ENCODE measurements at places on chromosomes 5 and 9.

DNA sequence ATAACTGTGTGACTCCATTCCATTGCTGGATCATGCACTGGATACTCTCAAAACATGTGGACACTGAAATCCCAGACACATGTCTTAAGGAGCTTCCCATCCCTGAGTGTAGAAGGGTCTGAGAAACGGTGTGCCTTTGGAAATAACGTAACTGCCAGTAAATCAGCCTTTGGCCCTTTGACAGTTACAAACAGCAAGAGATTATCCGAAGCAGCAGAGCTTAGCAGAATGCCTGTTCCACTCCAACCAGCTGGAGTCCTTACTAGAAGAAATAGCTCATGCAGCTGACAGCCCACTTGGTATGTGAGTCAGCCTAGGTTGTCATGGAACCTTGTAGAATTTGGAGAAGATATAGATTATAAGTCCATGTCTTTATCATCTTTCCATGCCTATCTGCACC, 7.0 kb downstream of the TMEM252 start:
- DNase-seq = no peak

- DNase-seq = no peak
These were observed 385.9 kb upstream of the CHD1 start for GRCh38 chr5:99314721-99315120.

DNA sequence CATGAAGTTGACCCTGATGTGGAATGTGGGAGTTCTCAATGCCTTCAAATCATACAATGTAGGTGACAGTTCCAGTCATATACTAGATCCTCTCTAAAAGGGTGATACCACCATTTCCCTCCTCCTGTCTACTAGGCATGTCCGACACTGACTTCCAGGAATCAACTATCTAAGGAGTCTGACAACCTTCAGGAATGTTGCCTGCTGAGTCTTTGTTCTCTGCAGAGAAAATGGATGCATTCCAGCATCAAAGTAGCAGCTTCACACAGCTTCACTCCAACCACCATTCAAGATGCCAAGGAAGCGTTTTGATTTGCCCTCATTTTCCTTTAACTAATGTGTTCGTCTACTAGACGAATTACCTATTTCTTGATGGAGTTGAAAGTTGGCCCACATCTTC, 530.2 kb downstream of the EBF1 start:
- no peak for DNase-seq

GRCh38 chr9:137174722-137175293, 3.0 kb upstream of the TMEM210 start:
- no peak for DNase-seq

GRCh38 chr9:135480071-135480939, 723 bp downstream of the PPP1R26 start:
- DNase-seq = peak; percentile 82

DNA sequence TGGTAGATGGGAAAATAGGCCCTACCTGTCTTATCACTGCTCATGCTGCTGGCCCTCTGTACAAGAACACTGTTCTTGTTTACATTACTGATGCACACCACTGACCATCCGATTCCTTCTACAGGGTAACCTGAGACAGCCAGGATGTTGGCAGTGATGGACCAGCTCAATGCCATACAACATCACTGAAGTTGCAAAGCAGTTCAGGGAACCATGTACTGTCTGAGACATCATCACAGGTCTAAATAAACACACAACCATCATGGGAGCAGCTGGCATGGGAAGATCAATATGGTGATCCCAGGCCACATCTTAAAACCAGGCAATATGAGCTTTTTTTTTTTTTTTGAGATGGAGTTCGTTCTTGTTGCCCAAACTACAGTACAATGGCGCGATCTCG, 59.0 kb downstream of the IARS1 start:
- no peak for DNase-seq

GRCh38 chr5:35990941-35991611, at the start of gene UGT3A1:
TSS of gene UGT3A1 (minus strand) at chr5:35991390. CDS start at chr5:35991240, 150 bp downstream.
- no peak for DNase-seq

GRCh38 chr5:106909716-106910115, 761.0 kb downstream of the EFNA5 start:
- no peak for DNase-seq

DNA sequence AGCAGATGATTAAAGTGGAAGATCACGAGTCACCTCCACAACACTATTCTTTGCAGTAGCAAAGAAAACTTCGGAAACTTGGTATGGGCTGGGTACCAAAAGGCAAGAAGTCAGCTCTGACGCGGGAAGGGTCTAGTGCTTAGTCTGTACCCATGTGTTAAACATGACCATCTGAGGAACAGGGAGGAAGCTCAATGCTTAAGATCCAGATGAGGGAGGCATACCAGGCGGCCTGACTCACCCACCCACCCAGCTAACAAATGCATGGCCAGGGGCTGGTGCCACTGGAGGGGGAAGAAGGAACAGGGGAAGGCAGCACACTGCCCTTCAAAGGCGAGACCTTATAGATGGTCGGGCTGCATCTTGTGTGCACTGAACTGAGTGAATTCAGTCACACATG, 41.8 kb downstream of the CAMSAP1 start:
- DNase-seq = no peak

DNA sequence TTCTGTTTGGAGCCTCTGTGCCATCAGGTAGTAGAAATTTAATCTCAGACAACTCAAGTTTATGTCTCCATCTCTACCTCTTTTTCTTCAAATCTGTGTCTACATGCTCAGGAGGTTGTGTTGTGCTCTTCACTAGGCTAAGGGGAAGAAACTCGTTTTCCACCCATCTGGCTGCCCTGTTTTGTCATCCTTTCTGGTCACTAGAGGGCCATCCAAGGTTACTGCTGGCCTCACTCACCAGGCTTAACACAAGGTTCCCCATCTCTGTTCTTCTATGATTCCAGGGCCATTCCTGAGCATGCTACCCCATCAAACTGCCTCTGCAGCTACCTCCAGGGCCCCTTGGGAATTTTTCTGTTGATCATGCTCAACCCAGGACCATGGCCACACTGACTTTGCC, 213.3 kb upstream of the FBXL7 start:
- DNase-seq = peak; percentile 36

- no peak for DNase-seq
These were observed 72.4 kb downstream of the MSX2 start for GRCh38 chr5:174796711-174797192.

DNA sequence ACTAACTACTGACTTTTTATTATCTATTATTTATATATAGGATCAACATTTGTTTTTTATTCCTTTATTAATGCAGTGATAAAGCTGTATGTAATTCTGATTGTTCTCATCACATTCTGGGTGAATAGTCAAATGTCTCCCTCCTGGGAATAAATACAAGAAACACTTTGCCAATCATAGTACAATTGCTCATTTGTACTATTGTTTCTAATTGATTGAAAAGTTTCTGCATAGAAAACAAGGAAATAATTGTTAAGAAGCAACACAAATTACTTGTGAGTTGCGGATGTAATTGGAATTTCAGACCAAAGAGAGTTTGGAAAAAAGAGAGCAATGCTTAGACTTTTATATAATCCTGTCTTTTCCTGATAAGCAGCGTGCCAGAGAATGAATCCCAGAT, 1013.9 kb downstream of the EFNA5 start:
- no peak for DNase-seq

DNA sequence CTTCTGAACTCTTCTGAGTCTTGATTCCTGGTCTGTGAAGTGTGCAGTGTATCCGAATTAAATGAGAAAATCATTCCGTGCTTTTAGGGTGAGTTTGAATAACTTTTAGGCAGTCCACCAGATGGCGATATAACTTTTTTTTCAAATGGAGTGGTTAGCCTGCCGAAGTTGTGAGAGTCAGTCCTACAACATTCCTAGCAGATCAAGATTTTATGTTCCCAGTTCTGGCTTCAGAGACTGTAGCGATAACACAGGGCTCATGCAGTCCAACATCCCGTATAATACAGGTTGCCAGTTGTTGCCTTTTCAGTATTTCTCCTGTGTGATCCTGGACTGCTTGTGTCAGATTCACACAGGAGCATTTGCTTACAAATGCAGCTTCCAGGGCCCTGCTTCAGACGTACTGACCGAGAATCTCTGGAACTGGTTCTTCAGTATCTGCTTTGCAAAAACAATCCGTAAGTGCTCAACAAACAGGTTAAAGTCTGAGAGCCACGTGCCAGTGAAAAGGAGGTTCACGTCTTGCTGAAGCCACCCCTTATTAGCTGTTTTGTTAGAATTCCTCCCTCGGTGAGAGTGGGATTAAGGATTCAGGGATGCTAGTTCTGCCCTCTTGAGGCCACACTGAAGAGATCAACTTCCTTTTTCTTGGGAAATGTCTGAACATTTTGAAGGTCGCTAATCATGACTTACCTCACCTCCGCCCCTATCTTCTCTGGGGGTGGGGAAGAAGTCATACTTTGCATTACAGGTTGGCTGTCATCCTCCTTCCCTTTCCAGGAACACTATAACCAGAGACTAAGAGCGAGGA, 22.8 kb downstream of the SMIM3 start:
- peak; percentile 74 for DNase-seq

GRCh38 chr5:6081727-6082210, 296.6 kb downstream of the MED10 start:
- DNase-seq = no peak

DNA sequence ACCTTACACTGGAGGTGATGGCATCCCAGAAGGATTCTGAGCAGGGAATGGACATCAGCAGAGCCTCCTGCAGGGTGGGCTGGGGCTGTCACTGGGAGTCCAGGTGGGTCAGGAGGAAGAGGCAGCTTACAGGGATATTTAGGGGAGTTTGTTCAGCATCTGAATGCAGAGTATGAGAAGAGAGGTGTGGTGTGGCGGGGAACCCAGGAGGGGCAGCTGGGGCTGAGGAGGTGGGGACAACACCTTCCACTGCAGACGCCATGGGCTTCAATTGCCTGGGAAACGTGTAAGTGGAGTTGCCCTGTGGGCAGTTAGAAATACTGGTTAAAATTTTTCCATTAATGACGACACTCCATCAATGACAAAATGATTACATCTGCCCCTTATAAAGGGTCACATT, 33.5 kb downstream of the S1PR3 start:
- no peak for DNase-seq

DNA sequence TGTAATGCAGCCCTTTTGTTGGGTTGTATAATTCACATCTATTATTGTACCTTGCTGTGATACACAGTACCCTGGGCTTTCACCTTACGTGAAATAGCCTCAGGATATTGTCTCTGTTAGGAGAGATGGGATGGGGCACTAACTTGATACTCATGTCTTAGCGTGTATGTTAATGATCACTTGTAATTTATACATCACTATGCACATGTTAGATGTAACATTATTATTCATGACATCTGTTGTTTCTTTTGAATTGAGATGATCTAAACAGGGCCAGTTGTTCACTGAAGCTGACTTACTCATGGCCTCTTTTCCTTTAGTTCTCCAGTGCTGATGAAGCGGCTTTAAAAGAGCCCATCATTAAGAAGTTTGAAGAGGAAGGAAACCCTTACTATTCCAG, 65.2 kb downstream of the MCCC2 start:
- DNase-seq = no peak

GRCh38 chr9:124264823-124265233, 7.1 kb downstream of the NEK6 start:
- peak; percentile 39 for DNase-seq

GRCh38 chr5:76137887-76138542, 54.8 kb downstream of the SV2C start:
- no peak for DNase-seq

GRCh38 chr9:120756531-120756930, 36.7 kb downstream of the FBXW2 start:
- DNase-seq = no peak

DNA sequence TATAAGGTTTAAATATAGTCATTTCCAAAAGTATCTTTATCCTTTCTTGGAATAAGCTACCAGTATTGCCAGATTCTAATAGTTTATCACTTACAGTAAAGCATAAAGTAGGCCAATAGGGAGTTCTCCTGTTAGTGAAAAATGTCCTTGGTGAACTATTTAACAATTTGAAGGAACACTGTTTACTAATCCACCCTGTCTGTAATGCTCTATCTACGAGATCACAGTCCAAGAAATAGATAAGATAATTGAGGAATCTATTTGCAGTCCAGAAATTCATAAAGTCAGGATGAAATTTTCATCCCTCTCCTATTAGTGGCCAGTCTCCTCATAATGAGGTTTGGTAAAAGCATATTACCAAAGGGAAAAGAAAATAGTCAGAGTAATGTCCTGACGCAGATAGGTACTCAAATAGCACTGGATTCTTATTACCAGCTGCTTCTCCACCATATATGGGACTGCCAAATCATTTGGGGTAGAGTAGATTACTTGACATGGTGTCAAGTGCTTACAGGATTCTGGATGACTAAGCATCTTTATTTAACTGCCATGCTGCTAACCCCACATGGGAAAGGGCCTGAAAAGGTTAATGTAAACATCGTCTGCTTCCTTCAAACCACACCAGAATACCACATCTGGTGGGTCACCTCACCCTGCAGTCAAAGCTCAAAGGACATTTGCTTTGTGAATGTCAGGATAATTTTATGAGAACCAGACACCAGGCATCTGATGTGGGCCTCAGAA, 808.1 kb downstream of the EFNA5 start:
- DNase-seq = no peak

GRCh38 chr5:133952729-133953567, 15.5 kb downstream of the C5orf15 start:
- peak; percentile 91 for DNase-seq

DNA sequence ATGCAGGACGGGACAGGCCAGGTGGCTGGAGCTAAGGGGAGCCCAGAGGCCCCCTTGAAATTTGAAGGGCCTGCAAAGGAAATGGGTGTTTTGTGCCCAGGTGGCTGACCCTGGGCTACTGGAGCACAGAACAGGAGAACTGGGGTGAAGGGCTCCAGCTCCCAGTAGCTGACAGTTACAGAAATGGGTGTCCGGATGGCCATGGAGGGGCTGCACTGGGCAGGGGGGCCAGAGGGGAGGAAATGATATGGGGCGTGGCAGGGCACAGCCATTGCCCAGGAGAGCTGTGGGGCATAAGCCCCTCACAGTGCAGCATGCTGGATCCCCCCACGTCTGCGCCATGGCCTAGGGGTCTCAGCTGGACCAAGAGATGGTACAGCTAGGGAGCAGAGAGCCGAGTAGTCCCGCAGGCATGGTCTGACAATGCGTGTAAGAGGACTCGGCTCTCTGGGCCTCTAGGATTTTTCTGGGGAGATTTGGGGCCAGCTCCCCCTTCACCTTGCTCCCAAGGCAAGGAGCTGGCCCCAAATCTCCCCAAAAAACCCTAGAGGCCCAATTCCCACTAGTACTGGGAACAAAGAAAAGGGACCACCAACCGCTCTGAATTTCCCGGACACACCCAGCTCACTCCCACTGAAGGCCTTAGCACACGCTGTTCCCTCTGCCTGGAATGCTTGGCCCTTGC, 7.9 kb upstream of the CARD19 start:
- DNase-seq = no peak

Measured in AG20443 (cell line).